Hippocampal formation (tissue), 2 donors: ENCODE measurements at places on chromosomes 12 and 14.

GRCh38 chr12:121388421-121388981 is 11.4 kb upstream of the RNF34 start:
- DNase-seq, result no peak

- DNase-seq, result no peak
Measured at GRCh38 chr14:37595809-37596621, 586 bp downstream of the TTC6 start.

- no peak for DNase-seq
Measured at GRCh38 chr14:39184628-39185255, 9.7 kb downstream of the PNN start.

DNA sequence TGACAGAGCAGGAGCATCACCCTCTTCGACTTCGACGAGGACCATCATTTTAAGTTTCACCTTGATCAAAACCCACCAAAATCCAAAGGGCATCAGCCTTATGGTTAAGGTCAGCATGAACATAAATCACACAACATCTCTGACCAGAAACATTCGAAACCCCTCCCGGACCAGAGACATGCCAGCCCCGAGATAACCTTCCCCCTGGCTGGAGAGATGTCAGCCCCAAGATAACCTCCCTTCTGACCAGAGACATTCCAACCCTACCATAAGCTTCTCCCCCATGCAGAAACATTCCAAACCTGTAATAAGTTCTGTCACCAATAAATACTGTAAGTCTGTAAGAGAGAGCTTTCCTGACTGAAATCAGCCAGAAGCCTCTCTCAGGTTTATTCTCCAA is 6.3 kb downstream of the PCNX4 start:
- no peak for DNase-seq

GRCh38 chr12:3463921-3464320 is 27.1 kb upstream of the PRMT8 start:
- no peak for DNase-seq

GRCh38 chr12:6273205-6273540 is 37.3 kb upstream of the PLEKHG6 start:
- DNase-seq, result no peak

DNA sequence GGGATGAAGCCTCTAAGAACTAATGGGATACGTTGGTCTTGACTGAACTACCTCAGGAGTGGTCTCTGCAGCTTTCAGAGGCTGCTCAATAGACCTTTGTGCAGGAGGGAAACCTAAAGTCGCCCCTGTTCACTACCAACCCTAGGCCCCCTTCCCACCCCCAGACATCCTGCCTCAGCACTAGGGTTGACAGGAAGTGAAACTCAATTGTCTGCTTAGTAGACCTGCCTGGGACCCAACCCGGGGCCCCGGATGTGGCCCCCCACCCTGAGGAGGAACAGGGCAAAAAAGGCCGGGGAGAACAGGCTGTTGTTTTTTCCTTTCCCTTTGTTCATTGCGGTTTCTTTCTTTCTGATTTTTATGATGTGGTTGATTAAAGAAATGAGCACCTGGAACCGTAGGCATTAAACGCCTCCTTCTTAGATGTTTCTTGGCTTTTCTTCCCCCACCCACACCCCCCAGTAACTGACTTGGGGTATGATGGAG is 1.6 kb upstream of the DGKA start:
- DNase-seq, result no peak

DNA sequence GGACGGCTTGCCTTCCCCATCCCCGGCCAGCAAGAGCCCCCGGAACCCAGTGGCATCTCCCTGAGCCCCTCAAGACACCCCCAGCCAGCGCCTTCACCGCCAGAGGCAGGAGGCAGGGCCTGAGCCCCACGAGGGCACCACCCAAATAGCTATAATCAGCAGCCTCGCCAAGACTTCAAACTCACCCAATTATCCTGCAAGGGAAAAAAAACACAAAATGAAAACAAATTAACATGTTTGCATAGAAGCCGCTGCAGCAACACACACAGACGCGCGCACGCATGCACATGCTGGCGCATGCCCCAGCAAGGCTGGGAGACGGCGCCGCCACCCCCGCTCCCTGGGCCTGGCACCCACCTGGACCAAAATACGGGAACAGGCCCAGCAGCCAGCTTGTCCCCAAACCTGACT is 15.8 kb downstream of the FAM222A start:
- no peak for DNase-seq

- no peak for DNase-seq
Measured at GRCh38 chr12:131603939-131604795, 106.7 kb upstream of the SFSWAP start.

DNA sequence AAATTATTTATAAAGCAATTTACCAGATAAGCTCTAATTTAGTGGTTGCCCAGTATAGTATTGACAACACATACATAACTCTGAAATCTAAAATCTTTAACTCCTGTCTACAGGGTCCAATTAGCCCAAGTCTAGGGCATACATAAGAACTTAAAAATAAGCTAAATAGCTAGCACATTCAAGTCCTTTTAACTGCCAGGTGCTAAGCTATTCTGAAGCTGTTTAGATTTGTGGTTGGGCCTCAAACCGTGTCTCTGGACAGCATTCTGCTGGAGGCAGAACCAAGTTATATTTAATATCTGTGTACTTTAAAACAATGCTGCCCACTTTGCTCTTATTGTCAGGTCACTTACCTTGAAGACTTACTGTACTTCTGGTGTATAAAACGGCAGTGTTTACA is 19.0 kb downstream of the RPS6KA5 start:
- DNase-seq, result no peak

DNA sequence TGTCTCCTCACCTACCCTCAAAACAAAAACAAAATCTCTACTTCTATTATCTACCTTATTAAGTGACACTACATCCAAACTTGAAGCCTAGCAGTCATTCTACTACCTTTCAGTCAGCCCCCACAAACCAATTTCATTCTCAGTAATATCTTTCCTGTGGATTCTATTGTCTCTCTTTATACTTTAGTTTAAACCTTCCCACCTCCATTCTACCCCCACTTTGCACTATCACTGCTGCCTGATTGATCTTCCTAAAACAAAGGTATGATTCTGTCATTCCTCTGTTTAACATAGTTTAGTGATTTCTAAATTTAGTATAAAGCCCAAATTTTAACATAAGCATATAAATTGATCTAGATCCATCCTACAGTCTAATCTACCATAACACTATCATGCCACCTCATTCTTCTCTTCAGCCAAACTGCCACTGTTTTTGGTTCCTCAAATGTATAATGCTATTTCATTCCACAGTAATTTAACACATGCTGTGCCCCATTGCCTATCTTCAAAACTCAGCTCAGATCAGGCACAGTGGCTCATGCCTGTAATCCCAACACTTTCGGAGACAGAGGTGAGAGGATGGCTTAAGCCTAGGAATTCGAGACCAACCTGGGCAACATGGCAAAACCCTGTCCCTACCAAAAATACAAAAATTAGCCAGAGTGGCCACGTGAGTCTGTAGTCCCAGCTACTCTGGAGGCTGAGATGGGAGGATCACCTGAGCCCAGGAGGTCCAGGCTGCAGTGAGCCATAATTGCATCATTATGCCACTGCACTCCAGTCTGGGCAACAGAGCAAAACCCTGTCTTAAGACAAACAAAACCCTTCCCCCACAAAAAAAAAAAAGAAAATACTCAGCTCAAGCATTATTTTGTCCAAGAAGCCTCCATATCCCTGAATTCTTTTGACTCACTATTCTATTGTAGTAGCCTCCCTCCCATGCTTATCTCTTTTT is 3.1 kb upstream of the STRN3 start:
- no peak for DNase-seq

DNA sequence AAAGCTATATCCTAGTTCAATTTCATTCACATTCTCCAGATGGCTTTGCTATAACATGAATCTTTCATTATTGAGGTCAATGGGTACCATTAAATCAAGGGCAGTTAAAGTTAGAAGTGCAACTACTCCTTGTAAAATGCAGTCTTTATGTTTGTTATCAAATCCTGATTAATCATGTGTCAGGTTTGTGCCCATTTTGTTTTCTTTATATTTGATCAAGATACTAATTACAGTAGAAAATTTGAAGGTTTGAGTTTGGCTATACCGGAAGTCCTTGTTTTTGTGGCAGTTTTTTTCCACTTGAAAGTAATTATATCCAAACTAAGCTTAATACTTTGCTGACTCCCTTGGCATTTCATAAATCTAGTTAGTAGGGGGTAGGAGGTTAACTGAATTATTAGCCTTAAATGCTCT is 513.0 kb downstream of the DIO2 start:
- DNase-seq, result no peak

GRCh38 chr12:29610473-29611170 is 113.1 kb upstream of the OVCH1 start:
- no peak for DNase-seq

GRCh38 chr12:115598871-115599811 is 678.4 kb downstream of the MED13L start:
- DNase-seq, result peak; percentile 42

DNA sequence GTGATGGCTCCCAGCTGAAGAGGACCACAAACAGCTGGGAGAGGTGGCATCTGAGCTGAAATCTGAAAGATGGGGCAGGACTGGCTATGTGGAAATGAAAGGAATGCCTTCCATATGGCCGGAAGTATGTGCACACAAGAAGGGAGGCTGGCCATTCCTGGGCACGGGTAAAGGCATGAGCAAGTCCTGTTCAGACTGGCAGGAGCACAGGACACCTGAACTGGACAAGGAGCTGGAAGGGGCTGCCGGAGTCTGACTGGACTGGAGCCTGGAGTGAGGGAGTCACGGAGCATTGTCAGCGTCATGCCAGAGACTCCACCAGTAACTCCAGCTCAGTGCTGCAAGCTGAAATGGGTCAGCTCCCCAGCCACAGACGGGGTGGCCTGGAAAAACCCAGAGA is 11.9 kb upstream of the TC2N start:
- DNase-seq, result no peak

- DNase-seq, result no peak
Measured at GRCh38 chr12:6222078-6222654, 22.0 kb downstream of the CD9 start.

GRCh38 chr12:24027352-24027751 is 77.9 kb upstream of the SOX5 start:
- DNase-seq, result no peak

DNA sequence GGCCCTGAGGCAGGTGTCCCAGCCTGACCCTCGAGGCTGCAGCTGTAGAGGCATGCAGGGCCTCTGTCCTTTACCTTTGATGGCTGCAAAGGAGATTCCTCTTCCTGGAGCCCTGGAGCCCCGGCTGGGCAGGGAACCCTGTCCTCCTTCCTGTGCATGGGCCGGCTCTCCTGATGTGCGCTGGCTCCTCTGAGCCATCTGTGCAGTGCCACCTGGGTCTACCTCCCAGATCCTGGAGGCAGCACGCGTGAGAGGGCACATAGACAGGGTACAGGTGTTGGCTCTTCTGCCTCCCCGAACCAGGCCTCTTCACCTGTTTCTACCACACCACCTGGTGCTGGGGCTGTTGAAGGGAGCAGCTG is 115.1 kb downstream of the BEGAIN start:
- no peak for DNase-seq

GRCh38 chr12:646442-647384 is 16.5 kb downstream of the NINJ2 start:
- DNase-seq, result no peak

- DNase-seq, result no peak
Measured at GRCh38 chr12:74334780-74335179, 202.9 kb upstream of the ATXN7L3B start.

- no peak for DNase-seq
Measured at GRCh38 chr14:22549324-22549962, 39.6 kb downstream of the DAD1 start.

- no peak for DNase-seq
Measured at GRCh38 chr12:13211191-13211858, 14.8 kb downstream of the EMP1 start.

DNA sequence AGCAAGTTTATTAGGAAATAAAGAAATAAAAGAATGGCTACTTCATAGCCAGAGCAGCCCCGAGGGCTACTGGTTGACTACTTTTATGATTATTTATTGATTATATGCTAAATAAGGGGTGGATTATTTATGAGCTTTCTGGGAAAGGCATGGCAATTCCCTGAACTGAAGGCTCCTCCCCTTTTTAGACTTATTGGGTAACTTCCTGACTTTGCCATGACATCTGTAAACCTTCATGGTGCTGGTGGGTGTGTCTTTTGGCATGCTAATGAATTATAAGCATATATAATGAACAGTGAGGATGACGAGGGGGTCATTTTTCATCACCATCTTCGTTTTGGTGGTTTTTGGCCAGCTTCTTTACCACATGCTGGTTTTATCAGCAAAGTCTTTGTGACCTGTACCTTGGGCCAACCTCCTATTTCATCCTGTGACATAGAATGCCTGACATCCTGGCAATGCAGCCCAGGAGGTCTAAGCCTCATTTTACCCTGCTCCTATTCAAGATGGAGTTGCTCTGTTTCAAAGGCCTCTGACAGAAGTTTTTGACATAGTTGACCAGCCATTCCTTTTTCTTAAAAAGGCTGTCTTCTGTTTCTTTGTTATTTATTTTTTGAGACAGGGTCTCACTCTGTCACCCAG is 11.1 kb upstream of the PTGES3 start:
- DNase-seq, result no peak

DNA sequence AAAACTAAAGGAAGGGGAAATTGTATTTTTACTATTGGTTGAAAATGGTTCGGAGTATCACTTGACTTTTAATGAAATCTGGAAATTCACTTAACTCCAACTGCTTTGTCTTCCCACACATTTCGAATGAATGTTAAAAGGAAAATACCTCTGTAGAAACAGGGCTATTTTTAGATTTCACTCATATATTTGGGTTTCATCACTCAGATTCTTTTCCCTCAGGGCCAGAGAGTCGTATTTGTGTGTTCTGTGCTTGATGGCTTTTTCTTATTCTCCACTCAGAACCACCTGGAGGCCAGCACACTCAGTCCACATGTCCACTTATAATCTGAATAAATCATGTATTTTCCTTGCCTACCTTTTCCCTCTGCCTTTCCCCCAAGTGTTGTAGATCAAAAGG is 40.0 kb downstream of the DAAM1 start:
- DNase-seq, result no peak

DNA sequence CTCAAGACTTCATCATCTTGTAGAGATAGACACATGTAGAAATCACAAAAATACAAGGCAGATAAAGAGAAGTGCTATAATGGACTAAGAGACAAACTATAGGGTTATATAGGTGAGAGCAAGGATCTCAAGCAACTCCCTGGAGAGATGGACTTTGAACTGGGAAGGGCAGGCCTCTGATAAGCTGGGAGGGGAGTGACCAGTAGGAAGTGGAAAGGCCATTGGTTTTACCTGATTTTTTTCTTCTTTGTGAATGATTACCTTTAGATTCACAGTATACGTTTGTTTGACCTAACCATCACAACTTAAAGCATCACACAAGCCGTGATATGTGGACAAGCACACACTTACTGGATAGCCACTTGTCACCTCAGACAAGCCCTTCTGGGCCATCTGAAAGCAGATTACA is 5.2 kb upstream of the TEP1 start:
- DNase-seq, result no peak

DNA sequence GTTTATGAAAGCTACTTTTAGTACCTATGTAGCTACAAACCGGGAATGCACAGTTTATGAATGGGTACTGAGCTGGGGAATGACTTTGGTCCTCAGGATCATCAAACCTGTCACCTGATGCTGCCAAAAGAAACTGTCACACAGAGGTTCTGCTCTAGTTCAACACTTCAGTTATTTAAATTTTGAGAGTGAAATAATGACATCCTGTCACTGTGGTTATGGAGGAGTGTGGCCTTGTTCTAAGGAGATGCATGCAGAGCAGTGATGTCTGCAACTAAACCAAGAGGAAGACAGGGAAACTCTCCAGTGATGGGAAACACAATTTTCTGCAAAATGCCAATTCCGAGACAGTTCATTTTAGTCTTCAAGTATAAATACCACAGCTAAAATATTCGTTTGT is 4.8 kb upstream of the AEBP2 start:
- no peak for DNase-seq

GRCh38 chr12:12387501-12387900 is 30.6 kb downstream of the BORCS5 start:
- no peak for DNase-seq
